DMS79 treated with DMSO at 0.1 percent for 48 hours (cell line): ENCODE measurements at places on chromosomes 2 and 18.

DNA sequence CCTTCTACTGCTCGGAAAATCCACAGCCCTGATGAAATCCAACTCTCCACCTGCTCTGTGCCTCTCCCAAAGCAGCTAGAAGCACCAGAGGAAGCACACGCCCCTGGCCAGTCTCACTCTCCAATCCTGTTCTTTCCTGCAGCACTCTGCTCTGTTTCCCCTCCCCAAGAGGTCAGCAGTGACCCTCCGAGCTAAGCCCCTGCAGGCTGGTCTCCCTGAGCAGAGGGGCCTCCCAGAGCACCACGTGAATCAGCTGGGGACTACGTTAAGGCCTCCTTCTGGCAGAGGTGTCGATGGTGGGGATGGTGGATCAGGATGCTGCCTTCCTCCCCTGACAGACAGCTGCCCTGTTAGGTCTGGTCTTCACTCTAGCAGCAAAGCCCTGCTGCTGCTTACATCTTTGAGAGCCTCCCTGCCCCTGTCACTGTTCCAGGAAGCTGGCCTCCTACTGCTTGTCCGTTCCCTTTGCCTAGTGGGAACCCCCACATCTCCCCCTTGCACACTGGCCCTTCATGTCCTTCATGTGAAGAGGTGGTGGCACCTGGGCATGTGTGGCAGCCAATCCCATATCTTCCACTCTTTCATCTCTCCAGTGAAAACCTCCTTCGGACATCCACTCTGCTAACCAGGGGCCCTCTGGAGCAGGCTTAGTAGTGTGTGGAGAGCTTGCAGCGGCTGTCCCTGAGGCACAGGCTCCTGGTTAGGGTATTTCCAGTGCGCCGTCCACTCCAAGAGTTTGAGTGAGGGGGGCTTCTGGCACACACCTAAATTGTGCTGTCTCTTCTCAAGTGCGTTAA, 307.5 kb upstream of the HS6ST1 start:
- no peak for DNase-seq

DNA sequence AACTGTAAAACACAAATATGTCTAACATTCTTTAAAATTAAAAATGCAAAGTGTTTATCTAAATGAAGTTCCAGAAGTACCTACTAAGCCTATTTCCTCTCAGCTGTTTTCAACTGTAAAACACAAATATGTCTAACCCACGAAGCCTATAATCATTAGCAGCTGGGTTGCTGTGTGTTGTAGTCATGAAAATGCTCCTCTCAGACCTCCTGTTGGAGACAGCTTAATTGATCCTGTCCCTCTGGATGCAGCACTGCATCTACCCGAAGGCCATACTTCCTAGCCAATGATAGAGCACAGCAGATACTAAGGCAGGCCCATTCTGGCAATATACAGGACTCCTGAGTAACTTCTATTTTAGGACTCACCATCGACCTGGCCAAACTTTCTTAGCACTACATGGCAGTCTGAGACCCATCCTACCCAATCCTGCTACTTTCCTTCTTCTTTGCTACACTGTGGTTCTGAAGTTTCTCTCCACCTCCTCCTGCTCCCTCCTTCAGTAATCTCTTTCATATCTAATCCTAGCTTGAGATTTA, 92.5 kb upstream of the RBBP8 start:
- no peak for DNase-seq

DNA sequence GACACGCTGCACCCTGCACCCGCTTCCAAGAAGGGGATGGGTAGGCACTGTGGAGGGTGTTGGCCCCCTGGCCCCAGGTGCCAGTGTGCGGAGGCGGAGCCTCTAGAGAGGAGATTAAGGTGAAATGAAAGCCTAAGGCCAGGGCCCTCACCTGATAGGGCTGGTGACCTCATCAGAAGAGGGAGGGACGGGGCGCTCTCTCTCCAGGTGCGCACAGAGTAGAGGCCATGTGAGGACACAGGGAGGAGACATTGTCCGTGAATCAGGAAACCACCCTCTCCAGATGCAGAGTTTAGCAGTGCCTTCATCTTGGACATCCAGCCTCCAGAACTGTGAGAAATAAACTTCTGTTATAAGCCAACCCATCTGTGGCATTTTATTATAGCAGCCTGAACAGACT, 62.3 kb downstream of the PSMG2 start:
- no peak for DNase-seq

GRCh38 chr2:65386989-65387388, 45.4 kb downstream of the SPRED2 start:
- DNase-seq = no peak

GRCh38 chr2:54981385-54981784, 68.9 kb downstream of the RTN4 start:
- no peak for DNase-seq

DNA sequence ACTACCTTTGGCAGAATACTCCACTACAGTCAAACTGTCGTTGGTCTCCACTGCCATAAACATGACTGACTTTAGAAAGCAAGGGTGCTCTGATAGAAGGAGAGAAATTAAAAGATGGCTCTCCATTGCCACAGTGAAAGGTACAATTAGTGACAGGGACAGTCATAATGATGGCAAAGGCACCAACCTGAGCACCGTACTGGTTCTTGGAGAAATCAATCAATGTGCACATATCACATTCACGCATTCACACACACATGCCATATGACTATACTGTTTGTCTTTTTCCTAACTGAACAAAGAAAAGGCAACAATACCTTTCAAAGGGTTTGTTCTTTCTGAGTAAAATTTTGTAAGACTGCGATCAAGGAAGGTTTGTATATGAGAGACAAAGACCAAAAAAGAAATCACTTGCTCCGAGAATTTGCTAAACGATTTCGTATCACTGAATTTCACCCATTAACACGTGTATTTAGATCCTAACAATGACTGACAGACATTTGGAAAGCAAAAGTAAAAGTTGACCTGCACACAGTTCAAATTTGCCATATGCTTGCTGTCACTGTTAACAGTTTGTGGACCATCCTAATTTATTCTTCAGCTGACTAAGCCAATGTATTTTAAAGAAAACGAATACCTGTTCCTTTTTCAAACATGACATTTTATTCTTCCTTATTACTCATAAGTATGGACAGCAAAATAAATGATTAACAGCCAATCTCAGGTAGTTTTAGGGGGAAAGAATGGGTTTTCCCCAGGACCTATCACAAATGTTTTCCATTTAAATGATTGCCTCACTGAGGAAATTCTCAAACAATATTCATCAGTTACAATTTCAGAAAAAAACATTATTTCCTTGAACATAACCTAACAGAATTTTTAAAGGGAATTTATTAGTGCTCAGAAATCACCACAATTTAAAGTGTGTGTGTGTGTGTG, 644.4 kb downstream of the ZEB2 start:
- no peak for DNase-seq

DNA sequence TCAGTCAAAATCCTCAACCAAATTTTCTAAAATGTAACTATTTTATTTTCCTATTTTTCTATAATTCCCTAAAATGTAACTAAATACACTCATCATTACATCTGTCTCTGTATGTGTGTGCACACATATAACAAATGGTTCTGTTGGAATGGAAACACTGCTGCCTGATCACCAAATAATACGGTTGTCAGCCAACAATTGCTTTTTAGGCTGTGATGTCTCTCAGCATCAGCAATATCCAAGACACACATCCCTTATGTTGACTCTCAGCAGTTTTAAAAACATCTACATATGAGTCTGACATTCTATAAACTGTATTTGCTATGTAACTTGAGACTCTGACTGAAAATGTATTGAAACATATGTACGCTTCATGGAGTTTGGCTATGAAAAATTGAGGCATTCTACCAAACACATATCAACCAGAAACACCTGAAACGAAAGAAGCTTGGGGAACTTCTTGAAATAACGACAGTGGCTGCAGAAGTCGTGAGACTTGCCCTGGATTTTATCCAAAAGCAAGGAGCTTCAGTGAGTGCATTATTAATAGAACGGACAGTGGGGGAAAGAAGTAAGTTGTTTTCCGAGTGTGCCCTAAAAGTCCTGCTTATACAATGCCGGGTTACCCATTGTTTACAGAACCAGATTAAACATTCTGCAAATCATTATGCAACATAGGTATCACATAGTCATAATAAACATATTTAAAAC, 110.2 kb upstream of the ITGB6 start:
- DNase-seq = no peak

DNA sequence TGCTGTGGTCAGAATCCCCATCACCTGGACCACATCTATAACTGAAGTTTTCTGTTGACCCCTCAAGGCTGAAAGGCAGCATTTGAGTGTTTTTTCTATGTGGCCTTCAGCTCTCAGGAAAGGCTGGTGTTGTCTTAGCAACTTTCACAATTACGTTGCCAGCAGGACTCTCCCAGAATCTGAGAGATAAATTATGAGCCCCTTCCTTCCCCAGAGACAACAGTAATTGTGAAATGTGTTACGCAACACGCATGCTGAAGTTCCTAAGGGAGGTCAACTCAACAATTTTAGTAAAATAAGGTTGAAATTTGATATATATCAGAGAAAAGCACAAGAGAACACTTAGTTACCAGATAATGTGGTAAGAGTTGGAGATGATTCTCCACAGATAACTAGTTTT, 216.5 kb upstream of the SLC8A1 start:
- no peak for DNase-seq

DNA sequence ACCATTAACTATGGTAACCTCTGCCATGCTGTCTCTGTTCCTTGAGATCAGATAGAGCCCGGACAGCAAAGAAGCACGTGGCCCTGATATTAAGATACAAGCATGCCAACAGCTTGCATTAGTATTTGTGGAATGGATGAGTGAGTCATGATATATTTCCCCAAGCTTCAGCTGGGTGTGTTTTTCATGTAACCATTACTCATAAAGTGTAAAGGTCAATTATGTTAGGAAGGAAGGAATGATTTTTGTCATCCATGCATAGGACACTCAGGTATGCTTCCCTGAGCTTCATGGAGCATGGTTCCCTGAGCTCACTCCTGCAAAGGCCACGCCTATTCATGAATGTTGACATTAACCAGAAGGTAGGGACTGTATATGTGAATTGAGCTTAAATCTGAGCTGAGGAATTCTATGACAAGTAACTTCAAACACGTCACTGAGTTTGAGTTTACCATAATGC, 74.6 kb downstream of the ARL4C start:
- DNase-seq = no peak

DNA sequence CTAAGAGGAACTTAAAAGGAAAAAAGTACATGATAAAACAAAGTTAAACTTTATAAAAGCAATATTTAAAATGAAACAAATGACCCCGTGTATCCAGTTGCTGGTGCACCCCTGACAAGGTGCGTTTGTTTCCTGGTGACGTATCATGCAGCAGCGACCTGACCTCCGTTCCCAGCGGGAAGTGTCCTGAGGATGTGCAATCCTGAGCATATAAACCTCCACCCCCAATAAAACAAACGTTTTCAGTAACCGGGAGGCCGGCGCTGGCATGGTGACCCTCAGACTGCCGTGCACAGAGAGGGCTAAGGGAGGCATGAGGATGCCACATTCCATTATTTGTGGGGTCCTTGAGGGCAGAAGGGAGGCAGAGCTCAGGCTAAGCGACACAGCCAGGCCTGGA, 14.8 kb downstream of the SLC66A2 start:
- no peak for DNase-seq

GRCh38 chr2:236633775-236634560, 64.3 kb downstream of the ACKR3 start:
- no peak for DNase-seq

- no peak for DNase-seq
Measured at GRCh38 chr2:9416962-9417316, 6.4 kb downstream of the ITGB1BP1 start.

- no peak for DNase-seq
Measured at GRCh38 chr2:241835611-241836010, 23.1 kb downstream of the PDCD1 start.

GRCh38 chr2:74149570-74150319, 2.0 kb upstream of the BOLA3 start:
- DNase-seq = no peak

GRCh38 chr18:46704816-46705215, 47.8 kb upstream of the LOXHD1 start:
- no peak for DNase-seq

DNA sequence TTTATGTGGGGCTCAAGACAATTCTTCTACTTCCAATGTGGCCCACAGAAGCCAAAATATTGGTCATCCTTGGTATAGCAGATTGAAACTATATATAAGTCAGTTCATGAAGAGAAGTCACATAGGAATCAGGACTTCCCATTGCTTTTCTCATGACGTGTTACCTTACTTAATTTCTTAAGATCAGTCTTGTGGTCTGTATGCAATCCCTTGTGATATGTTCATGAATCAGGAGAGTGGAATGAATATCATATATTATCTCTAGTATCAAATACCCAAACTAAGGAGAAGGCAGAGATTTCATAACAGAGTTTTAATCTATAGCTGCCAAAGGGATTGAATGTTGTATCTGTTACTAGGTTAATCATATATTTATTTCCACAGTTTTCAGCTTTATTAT, 1390.4 kb downstream of the SUCLG1 start:
- no peak for DNase-seq

DNA sequence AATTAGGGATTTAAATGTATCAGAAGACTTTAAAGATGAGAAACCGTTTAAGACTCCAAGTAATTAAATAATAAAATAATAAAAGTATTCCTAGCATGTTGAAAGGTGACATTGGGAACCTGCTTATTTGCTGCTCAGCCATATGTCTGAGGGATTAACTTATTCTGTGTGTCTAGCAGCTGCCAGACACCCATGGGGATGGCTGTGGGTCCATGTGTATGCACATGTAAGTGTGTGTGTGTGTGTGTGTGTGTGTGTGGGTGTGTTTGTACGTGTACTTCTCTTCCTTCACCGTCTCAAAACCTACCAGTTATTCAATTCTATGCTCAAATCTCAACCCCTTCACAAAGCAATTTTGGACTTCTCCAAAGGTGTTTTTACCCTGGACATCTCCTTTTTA, 124.5 kb downstream of the SETBP1 start:
- no peak for DNase-seq

- DNase-seq = no peak
Measured at GRCh38 chr2:154706660-154707059, 8.2 kb downstream of the KCNJ3 start.

DNA sequence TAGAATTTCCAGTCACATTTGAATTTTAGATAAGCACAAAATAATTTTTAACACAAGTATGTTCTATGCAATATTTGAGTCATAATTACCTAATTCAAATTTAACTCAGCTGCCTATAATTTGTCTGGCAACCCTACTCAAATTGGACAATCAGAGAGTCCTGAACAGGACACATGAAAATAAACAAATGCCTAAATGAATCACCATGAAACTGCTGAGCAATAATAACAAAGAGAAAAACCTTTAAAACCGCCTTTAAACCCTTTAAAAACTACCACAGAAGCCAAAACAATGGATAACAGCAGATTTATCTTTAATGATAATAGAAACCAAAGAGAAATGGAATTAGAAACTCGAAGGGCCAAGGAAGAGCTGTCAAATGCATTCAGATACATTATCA, 39.5 kb downstream of the ARL4C start:
- no peak for DNase-seq
